ENCODE measurements at places on chromosomes 13 and 19.

GRCh38 chr13:34207334-34207733 lies 389.4 kb downstream of the RFC3 start:
- no peak for DNase-seq

- no peak for DNase-seq
These were observed 835.6 kb upstream of the MIR17HG start for GRCh38 chr13:90511903-90512302.

DNA sequence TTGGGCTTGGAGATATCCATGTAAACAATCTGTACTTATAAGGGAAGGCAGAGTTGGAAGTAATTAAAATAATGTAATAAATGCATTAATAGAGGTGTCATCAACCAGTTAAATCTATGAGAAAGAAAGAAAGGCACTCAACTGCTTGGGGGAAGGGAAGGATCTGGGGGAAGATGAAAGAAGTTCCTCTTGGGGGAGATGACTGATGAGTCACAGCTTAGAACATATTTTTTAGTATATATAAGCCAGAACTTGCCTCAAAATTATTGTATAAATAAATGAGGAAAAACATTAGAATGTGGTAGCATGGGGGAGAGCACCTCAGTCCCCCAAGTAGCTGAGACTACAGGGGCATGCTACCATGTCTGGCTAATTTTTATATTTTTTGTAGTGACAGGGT lies 205.8 kb downstream of the GGACT start:
- no peak for DNase-seq

DNA sequence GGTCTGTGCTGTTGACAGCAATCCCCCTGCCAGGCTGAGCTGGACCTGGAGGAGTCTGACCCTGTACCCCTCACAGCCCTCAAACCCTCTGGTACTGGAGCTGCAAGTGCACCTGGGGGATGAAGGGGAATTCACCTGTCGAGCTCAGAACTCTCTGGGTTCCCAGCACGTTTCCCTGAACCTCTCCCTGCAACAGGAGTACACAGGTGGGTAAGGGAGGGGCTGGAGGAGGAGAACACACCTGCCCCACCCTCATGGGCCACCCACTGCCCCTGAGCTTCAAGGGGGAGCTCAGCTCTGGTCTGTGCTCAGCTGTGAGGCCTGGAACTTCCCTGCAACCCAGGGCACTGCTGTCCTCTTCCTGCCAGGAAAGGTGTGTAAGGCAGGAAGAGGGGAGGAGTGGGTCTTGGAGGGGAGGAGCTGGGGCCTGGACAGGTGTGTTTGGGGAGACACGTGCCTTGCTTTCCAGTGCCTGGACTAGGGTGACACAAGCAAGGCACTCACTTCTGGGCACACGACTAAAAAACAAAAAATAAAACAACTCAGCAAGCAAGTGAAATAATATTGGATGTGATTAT lies 3.9 kb downstream of the SIGLEC7 start:
- DNase-seq: no peak

GRCh38 chr19:48239120-48239519 lies 16.6 kb downstream of the CARD8 start:
- no peak for DNase-seq

DNA sequence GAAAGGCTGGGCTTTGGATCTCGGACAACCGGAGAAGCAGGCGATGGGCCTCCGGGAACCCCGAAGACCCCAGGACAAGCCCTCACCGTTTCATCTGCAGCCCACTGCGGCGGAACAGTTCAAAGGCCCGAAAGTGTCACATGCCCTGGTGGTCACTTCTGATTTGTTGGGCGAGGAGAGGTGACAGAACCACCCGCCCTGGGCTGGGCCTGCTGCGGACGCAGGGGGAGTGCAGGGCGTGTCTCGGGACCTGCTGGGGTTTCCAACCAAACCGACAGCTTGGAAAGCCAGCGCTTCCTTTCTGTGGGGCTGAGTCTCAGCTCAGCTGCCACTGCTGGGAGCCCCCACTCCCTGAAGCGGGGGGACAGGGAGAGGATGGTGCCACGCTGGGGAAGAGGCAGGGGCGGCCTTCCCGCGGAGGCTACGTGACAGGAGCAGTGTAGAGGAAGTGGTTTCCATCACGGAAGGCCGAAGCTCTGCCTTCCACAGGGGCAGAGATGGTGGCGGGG lies 22.8 kb upstream of the ZBTB7A start:
- DNase-seq: no peak

- no peak for DNase-seq
These were observed 140.9 kb downstream of the ZNF536 start for GRCh38 chr19:30513082-30513411.

DNA sequence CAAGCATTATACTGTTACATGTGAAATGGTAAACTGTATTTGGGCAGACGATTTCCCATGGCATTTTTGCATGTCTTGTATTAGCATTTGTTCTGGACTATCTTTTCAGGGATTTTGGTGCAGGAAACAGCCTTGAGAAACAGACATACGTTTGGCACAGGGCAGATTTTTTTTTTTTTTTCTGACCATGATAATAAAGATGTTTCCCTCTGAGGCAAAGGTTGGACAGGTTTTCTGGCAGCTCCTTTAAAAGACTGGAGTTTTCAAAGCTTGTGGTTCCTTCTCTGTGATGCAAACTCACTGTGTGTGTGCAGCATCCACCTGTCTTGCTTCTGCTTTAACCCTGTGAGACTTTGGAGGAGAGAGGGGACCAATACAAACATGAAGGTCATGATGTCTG lies 63.0 kb downstream of the NBEA start:
- DNase-seq: no peak

- DNase-seq: no peak
These were observed 30.6 kb downstream of the GSX1 start for GRCh38 chr13:27822873-27823311.

- peak; percentile 45 for DNase-seq
These were observed 12.1 kb upstream of the PSMD8 start for GRCh38 chr19:38362076-38362945.

DNA sequence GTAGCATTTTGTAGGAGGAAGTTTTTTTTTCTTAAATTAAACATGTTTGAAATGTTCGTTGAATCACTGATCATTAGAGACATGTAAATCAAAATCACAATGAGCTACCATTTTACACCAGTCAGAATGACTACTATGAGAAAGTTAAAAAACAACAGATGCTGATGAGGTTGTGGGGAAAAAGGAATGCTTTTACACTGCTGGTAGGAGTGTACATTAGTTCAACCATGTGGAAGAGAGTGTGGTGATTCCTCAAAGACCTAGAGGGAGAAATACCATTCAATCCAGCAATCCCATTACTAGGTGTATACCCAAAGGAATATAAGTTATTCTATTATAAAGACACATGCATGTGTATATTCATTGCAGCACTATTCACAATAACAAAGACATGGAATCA lies 122.0 kb upstream of the ARGLU1 start:
- no peak for DNase-seq

GRCh38 chr13:112582263-112582662 lies 5.7 kb downstream of the TUBGCP3 start:
- no peak for DNase-seq

- DNase-seq: peak; percentile 22
These were observed 101.3 kb downstream of the ARHGEF7 start for GRCh38 chr13:111216166-111216960.

DNA sequence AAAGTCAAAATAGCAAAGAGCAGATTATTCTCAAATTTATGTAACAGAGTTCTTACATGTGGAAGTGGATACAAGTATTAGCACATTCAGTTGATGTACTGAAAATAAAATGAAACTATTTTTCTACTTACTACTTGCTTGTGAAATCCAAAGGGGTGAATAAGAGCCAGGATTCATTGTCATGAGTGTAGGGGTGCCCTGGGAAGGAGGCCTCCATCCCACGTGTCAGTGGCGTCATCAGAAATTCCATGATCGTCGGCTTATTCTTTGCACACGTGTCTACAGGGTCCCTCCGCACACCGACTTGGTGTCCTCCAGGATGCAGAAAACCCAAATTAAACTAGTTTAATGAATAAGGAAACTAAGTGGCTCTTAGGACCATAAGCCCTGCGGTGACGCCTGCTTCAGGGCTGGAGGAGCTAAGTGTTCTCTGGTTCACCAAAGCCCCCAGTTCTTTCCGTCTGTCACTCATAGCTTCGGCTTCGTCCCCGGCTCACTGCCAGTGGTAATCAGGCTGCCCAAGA lies 55.5 kb downstream of the IRS2 start:
- DNase-seq: no peak

DNA sequence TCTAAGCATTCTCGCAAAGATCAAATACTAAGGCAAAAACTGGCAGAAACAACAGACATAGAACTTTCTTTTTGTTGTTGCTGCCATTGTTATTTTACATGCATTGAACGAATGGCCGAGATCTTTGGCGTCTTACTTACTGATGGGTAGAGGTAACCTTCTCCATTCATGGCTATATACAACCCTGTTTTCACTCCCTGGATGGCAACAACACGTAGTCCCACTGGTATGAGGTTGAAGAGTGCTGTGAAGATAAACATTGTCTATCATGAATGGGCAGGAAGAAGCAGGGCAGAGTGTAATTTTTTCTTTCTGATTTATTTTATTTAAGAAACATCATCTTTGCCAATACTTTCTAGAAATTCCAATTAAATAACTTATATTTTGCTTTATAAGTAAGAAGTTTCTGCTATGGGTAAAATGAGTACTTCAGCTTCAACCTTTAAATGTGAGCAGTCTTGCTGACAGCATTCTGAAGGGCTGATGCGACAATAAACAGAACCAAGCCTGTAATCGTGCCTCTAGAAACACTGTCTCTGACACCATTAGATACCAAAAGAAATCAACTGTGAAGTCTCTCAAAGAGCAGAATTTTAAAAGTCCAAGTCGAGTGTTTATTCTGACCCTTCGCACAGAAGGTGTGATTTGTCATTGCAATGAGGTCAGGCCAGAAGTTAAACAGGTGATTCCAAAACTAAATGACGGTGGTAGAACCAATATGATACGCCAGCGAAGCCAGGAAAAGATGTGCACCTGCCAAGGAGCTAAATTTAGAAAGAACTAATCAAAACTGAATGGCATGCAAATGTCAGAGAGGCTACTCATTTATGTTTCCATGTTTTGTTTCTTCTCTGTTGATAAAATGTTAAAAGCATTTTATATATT lies 416.4 kb downstream of the ITGBL1 start:
- no peak for DNase-seq

DNA sequence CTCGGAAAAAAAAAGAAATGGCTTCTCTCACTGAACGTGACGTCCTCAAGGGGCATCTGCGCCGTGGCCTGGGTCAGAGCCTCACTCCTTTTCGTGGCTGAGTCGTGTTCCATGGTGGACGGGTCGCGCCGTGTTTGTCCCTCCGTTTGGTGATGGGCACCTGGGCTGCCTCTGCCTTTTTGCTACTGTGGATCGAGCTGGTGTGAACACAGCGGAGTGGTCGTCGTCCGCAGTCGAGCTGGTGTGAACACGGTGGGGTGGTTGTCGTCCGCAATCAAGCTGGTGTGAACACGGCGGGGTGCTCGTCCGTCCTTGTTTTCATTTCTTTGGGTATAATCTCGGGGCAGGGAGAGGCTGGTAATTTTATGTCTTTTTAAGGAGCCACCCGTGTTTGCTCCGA lies 11.6 kb downstream of the HCN2 start:
- no peak for DNase-seq

GRCh38 chr19:50039968-50040367 lies 14.2 kb downstream of the ZNF473 start:
- no peak for DNase-seq

GRCh38 chr19:38644719-38645118 lies 2.7 kb upstream of the ACTN4 start:
- no peak for DNase-seq

DNA sequence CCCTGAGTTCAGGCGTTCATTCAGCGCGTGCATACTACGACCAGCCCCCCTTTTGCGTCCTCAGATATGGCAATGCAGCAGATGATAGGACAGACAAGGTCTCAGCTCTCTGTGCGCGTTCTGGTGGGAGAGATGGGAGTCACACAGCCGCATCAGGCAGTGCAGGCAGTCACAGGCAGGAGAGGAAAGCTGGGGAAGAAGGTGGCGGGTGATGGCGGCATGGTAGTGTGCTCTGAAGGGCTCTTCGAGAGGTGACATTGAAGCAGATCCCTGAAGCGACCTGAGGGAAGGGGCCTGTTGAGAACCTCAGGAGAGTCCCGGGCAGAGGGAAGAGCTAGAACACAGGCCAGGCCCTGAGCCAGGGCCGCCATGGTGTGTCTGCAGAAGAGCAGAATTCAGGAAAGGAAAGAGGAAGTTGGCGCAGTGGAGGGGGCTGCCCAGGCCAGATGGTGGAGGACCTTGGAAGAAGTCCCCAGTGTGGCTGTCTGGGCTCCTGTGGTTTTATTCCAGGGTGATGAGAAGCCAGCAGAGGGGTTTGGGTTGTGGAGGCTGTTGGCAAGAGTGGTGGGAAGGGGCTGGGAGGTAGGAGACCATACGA lies 3.5 kb downstream of the USF2 start:
- DNase-seq: no peak

DNA sequence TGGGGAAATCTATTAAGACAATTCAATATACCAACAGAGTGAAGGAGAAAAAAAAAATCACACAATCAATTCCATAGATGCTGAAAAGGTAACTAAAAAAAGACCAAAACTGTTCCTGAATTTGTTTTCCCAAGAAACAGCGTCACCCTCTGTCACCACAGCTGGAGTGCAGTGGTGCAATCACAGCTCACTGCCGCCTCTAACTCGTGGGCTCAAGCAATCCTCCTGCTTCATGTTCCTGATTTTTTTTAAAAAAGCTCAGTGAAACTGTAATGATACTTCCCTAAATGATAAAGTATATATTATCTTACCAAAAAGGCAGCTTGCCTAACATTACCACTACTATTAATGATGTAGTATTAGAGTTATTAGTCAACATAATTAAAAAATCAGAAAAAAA lies 19.6 kb upstream of the ZFP14 start:
- no peak for DNase-seq

DNA sequence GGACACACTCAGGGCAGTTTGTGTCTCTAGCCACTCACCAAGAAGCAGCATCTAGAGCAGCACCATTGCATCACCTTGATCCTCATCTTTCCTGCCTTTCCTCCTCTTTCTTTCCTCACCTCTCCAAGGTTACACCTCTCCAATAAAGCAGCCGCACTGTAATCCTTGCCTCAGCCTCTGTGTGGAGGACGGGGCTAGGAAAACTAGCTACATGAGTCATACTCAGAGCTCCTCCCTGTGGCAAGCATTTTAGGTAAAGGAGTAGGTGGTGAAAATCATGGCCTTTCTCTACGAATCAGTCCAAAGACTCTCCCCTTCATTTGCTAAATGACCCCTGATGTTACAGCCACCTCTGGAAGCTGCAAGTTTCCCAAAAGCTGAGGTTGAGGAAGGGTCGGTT lies 108.9 kb downstream of the DNAJC15 start:
- DNase-seq: peak; percentile 45

GRCh38 chr19:27828829-27829228 lies 1384.1 kb downstream of the UQCRFS1 start:
- no peak for DNase-seq

All from NCI-H460 (cell line).